Activated T-helper 1 cell treated with anti-CD3 and anti-CD28 coated beads, Interleukin-2, amount 50 U/mL, for 16 hours (primary cell): ENCODE measurements at places on chromosomes 3 and 15.

- no peak for DNase-seq
These were observed 217.9 kb upstream of the KCNMB2 start for GRCh38 chr3:178318340-178318739.

GRCh38 chr15:59170295-59171066 is 36.2 kb upstream of the LDHAL6B start:
- no peak for DNase-seq

DNA sequence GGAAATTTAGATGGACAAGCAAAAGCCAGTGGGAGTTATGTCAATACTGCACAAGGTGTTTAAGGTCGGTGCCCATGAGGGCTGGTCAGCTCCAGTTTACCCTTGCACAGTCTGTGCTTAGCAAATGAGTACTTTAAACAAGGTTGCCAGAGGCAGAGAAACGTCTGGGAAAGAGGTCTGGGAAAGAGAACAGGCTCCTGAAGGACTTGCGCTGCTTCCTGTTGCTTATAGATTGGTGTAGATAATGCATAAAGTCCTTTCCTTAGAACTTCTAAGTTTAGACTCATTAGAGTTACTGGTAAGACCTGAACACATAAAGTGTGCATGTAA is 162.6 kb upstream of the P2RY1 start:
- no peak for DNase-seq

DNA sequence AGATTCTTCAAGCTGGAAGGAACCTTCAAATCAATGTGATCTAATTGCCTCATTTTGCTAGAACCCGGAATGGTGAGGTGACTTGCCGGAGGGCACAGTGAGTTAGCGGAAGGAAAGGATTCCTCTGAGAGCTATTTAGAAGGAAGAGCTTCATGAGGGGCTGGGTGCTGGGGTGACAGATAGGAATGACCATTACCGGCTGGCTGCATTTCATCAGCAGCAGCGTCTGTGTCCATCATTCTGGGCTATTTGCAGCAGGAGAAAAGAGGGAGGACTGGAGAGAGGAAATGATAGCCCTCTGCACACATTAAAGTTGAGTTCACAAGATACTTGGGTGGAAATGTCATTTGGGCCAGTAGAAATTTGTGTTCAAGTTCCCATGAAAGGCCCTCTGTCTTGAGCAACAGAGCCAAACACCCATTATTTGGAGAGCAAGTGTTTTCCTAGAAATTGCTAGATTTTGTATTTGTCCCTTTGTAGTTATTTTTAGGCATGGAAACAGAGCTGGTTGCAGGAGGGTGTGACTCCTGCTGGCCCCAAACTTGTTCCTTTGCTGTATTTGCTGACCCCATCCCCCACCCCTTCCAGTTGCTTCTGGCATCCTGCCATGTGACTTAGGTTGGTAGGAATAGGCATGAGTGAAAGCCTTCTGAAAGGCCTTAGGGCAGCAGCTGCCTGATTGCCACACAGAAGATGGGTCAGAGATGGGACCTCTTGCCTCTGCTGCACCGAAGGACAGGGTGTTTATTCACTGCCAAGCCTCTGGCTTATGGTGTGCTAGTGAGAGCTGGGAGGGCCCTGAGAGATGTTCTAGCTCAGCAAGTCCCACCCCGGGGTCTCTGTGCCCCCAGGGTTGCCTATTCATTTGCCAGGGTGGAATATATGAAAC is 87.5 kb upstream of the PLXNA1 start:
- no peak for DNase-seq

DNA sequence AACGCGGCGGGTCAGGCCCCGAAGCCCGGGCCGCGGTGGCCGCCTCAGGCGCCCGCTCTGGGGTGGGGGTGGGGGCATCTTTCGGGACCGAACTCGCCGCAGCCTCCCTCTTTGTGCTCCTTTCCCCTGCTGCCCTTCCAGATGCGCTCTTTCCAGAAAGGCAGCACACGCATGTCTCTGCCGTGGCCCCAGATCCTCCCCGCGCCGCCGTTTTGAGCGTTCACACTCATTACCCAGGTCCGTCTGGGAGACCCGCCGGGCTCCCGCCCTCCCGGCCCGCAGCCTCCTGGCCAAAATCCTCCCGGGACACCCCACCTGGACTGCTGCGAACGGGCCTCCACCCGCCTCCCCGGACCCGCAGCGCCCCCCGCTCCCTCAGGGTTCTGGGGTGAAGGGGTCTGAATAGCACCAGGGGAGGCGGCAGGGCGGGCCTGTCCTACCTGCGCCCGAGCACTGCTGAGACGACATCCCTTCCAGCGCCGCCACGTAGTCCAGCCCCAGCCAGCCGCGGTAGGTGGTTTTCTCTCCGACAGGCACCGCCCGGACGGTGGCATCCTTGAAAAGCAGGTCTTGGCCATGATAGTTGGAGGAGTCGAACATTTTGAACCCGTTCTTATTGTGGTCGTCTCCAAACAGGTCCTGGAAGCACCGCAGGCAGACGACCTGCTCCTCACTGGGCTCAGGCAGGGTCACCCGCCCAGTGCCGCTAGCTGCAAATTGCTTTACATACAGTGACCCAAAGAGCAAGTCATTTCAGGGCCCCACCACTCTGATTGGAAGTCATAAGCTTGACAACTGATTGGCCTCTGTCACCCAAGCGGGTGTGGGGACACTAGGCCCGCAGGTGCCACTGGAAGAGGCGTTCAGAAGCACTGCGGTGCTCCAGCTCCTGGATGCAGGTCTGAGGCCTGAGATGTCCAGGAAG is 25.9 kb downstream of the MELTF start:
- no peak for DNase-seq

DNA sequence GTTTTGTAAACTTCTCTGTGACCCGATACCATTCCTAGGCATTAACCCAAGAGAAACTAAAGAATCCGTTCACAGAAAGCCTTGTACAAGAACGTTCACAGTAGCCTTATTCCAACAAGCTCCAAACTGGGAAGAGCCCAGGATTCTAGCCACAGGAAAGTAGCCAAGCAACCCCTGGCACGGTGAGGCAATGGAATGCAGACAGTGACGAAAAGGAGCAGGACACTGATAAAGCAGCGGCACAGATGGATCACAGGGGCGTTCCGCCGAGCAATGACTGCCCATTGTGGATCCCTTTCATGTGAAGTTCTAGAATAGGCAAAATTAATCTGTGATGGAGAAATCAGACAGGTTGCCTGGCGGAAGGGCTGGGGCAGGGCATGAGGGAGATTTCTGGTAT is 198.7 kb upstream of the CHRNA7 start:
- DNase-seq = no peak

DNA sequence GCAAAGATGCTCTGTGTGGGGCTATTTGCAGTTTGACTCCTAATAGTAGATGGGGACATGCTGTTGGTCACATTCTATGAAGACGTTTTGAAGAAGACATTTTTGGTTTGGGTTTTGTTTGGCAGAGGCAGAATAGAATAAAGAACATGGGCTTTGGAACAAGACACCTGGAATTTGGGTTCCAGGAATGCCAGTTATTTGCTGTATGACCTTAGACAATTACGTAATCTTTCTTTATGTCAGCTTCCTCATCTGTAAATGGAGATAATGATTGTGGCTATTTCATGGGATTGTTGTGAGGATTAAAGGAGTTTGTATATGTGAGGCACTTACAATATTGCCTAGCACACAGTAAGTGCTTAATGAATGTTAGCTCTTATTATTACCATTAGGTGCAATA is 91.6 kb downstream of the MESD start:
- DNase-seq = no peak

DNA sequence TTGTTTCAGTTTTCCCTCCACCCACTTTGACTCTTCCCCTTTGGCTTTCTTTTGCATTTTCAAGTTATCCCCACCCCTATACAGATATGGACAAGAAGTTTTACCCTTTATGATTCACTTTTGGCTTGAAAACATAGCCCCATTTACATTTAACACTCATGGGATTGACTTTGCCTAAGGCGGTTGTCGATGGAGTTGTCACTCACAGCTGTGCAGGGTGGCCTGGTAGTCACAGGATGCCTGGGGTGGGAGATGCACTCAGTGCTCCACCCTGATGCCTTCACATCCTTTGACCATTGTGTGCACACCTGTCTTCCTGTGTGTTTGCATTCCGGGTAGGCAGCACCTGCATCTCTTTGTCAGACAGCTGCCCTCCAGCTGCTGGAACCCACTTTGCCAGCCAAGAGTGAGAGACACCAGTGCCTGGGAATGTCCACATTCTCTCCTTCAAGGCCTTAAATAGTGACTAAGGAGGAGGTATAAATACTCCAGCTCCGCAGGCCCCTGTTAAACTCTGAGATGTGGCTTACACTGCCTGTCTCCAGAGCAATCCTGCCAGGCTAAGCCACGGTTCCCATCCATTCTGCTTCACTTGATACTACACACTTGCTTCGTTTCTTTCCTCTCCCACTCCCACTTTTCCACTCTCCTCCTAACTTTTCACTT is 191.5 kb upstream of the SLC24A5 start:
- no peak for DNase-seq

- DNase-seq = no peak
These were observed 85.4 kb downstream of the MAGI1 start for GRCh38 chr3:65953301-65953812.

GRCh38 chr15:54644796-54645195 is 551.9 kb downstream of the RSL24D1 start:
- DNase-seq = no peak

DNA sequence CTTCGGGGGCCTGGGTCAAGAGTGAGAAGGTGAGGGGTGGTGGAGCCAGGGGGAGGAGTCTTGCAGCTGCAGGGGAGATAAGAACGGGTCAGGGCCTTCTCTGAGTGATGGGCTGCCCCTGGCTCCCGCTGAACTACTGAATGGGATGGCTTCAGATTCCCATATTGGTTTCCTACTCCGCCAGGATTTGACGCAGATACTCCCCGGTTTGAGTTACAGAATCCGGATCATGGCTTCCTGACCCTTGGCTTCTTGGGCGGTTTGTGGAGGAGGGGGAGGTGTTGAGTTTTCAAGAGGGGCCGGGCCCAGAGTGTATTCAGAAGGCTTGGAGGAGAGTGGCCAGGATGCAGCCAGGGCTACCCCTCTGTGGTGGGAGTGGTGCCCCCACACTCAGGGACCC is 119.9 kb upstream of the ATP2B2 start:
- no peak for DNase-seq

DNA sequence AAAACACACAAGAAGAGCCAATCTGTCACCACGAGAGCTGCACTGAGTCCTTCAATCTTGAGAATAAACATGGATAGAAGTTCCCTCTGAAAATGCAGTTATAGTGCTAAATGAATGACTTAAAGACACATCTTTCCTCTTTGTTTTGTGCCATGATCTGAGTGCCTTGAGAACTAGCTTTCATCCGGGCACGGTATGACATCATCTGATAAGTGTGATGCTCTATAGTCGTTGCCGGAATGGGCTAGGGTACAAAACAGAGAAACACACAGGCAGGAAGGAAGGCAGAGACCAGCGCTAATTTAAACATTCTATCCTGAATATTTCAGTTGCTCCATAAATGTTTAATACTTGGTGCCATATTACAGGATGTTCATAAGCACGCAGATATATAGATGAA is 146.5 kb downstream of the TNIK start:
- DNase-seq = no peak

DNA sequence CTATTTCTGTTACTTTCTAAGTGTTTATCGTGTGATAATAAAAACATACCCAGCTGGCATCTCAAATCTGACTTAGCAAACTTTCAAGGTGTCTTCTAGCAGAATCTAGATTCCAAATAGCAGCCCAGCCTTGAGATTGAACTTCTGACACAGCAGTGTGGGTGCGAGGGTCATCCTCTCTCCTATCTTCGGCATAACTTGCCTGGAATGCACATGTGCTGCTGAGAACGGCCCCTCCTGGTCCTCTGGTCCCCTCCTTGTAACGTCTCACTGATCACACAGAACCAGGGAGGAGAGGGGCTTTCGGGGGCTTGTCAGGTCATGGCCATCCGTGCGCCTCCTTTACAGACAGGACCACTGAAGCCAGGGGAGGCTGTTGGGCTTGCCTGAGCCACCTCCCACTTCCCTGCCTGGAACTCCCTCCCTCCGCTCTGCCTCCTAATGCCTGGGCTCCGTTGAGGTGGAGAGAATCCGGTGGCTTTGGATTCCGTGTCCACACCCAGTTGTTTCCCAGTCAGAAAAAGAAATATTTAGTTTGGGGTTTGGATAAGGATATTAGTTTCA is 344.4 kb upstream of the C2CD4B start:
- no peak for DNase-seq

DNA sequence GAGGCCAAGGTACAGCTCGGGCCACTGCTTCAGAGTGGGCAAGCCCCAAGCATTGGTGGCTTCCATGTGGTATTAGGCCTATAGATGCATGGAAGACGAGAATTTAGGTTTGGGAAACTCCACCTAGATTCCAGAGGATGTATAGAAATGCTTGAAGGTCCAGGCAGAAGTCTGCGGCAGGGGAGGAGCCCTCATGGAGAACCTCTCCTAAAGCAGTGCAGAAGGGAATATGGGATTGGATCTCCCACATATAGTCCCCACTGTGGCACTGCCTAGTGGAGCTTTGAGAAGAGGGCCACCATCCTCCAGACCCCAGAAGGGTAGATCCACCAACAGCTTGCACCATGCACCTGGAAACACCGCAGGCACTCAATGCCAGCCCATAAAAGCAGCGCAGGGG is 48.1 kb upstream of the XXYLT1 start:
- DNase-seq = no peak

DNA sequence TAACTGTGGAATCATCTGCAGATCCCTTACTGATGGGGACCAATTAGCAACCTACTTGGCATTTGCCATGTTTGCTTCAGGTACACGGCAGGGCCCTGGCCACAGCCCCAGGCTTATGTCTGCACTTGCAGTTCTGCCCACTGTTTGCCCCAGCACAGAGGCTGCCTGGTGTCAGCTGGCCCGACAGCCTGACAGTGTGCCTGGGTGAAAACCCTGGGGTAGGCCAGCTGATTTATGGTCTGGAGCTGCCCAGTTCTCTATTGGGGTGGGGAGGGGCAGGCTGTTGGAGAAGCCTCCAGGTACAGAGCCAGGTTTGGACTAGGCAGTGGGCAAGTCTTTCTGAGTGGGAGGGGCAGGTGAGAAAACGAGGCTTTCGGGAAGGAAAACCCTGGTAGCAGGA is 11.2 kb upstream of the TGM5 start:
- DNase-seq = no peak

- no peak for DNase-seq
These were observed 532.2 kb downstream of the ROBO2 start for GRCh38 chr3:77571971-77572715.
